Cortex of kidney (tissue), 1 donor: ENCODE measurements at places on chromosomes 6 and 20.

DNA sequence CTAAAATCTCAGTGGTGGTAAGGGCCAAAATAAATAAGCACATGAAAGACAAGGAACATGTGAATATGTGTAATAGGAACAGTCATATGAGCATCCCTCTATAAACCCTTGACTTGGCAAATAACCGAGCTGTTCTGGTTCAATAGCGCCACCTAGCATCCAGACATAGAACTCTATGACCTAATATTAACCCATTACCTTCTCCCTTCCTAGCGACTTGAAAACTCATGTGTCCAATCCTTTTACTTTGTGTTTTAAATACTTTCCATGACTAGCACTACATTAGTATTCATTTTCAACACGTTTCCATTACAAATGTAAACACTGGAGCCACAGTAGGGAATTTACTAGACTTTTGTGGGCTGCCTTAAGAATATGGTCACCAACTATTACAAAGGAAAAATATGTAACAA lies 279.7 kb downstream of the UST start:
- no peak for DNase-seq

DNA sequence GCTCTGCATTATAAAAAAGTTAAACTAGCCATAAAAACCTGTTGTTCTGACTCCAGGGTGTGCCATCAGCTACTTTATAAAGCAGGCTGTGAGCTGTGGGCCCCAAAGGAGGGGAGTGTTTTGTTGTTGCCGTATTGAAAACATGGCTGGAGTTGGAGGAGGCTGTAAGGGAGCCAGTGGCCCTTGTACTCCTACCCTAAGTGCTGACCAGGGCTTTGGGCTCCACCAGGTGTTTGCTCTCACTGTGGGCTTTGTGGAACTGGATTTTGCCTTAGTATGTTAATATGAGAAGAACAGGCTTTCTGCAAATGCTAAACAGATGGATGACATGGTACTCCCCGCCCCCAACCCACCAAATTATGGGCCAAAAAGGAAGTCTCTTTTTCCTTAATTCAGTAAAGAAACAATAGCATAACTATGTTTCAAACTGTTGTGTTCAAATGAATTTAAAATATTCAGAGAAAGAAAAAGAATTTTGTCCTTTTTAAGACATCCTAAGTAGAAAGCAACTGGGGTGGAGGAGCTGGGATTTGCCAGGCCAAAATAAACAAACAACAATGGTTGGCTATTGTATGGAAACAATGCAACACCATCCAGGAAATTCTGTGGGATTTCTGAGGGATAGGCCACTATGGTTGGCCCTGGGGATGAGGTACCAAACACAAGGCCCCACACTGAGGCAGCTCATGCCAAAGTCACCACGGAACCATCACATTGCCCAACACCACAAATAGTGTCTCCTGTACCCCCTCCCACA lies 63.3 kb downstream of the PLCG1 start:
- no peak for DNase-seq

DNA sequence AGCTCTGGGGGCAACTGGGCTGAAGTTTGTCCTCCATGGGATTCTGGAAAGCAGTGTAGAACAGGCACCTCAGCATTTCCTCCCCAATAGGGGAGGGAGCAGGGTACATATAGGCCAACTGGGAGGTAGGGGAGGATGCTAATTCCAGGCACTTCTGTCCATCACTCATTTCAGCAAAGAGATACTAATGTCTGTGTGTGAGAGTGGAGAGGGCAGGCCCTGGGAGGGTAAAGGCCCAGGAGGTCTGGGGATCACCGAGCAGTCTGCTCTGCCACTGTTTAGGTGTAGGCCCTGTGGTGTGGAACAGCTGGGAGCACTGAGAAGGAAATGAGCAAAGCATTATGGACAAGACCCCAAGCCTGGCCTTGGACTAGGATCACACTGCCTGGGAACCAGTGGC lies 158.7 kb downstream of the SLC24A3 start:
- DNase-seq, result no peak

GRCh38 chr6:162154001-162154400 lies 573.6 kb downstream of the PRKN start:
- DNase-seq, result no peak

DNA sequence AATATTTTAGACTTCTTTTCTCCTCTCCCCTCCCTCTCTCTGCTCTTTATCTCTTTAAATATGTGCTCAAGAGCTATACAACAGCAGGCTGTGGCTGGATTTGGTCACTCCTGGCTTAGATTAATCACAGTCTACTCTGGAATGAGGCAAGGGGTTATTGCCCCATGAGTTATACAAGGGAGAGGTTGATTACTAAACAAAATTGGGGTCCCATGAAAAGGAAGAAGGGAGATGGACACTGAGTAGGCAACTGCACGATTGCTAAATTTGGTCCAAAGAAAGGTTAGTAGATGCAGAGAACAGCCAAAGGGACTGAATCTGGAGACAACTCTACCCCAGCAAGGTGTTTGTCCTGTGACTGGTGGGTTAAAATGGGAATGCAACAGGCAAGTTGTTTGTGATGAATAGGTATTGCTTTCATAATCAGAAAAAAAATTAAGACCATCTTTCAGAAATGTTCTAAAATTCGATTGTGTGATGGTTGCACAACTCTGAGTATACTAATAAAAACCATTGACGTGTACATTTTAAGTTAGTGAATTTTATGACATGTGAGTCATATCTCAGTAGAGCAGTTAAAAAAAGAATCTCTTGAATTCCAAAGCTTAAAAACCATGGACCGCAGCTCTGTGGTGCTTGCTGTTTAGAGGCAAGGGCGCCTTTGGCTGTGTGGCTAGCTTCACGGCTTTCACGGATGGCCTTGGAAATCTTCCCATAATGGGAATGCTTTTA lies 57.1 kb downstream of the KIZ start:
- DNase-seq, result no peak

- DNase-seq, result no peak
Observed at GRCh38 chr6:159646733-159647132, 46.3 kb downstream of the SOD2 start.

GRCh38 chr6:111842891-111843290 lies 30.4 kb downstream of the FYN start:
- no peak for DNase-seq

DNA sequence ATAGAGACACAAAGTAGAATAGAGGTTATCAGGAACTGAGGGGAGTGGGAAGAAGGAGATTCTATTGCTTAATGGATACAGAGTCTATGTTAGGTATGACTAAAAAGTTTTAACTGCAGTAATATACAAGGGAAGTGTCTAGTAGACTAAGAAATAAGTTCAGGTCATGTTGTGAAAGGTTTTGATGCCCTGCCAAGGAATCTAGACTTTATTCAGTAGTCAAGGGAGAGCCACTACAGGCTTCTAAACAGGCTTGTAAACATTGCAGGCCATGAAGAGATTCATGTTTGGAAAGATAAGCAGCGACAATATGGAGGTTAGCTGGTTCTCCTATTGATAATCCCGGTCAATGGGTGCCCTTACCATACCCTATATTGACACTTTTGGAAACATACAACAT lies 352.8 kb upstream of the SOX4 start:
- DNase-seq, result no peak

DNA sequence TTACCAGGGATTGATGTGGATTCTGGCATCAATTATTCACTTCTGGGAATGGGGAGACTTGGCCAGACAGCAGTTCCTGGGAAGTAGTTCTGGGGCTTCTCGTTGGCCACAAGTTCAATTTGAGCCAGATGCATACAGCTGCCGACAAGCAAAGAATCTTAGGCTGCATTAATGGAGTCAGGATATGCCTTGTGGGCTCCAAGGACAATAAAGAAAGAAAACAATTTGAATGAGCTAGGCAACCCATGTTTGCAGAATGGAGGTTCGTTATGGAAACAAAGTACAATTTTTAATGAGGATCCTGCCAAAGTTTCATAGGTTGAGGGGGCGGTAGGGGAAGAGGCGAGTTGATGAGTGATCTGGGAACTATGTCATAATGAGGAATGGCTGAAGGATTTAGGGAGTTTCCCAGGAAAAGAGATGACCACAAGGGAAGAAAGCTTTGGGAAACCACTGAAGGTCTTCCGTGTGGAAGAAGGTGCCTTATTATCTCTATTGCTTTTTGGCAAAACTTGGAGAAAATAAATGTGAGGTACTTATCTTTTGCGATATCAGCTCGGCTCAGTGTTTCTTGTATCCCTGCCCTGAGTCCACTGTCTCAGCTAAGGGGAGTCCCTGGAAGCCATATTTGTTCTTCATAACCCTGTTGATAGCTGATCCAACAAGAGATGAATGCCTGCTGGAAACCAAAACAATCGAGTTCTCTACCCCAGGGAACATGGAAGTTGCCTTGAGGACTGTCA lies 181.0 kb upstream of the ZNF217 start:
- no peak for DNase-seq

GRCh38 chr20:12276011-12276673 lies 358.4 kb downstream of the BTBD3 start:
- DNase-seq, result no peak

GRCh38 chr20:29878281-29878741 lies 1379.2 kb upstream of the DEFB115 start:
- no peak for DNase-seq

DNA sequence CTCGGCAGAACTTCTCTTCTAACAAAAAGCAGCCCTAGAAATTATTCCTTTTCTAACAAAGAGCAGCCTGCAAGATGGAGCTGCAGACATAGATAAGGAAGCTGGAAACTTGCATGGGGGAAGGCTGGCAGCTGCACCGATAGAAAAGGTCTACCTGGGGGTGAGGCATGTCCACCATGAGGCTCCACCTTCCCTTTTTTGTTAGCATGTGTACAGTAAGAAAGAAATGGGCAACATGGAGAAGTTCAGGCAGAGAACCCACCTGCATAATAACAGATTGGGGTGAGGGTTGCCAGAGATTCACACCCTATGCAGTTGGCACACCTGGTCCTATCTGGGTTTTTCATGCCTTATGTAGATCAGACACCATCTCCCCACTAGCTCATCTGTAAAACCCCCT lies 25.4 kb downstream of the ZNF311 start:
- DNase-seq, result no peak

GRCh38 chr6:151096691-151097606 lies 142.8 kb upstream of the AKAP12 start:
- DNase-seq, result no peak

GRCh38 chr6:79042799-79043126 lies 35.3 kb downstream of the PHIP start:
- no peak for DNase-seq

GRCh38 chr20:35087791-35088190 lies 4.8 kb downstream of the TRPC4AP start:
- no peak for DNase-seq

- DNase-seq, result no peak
Observed at GRCh38 chr20:5116875-5117274, 2.9 kb downstream of the PCNA start.

- no peak for DNase-seq
Observed at GRCh38 chr6:81531869-81532561, 220.5 kb downstream of the TENT5A start.

GRCh38 chr6:169720207-169720855 lies 4.0 kb downstream of the PHF10 start:
- no peak for DNase-seq

GRCh38 chr20:43442282-43442880 lies 15.3 kb upstream of the SRSF6 start:
- no peak for DNase-seq

DNA sequence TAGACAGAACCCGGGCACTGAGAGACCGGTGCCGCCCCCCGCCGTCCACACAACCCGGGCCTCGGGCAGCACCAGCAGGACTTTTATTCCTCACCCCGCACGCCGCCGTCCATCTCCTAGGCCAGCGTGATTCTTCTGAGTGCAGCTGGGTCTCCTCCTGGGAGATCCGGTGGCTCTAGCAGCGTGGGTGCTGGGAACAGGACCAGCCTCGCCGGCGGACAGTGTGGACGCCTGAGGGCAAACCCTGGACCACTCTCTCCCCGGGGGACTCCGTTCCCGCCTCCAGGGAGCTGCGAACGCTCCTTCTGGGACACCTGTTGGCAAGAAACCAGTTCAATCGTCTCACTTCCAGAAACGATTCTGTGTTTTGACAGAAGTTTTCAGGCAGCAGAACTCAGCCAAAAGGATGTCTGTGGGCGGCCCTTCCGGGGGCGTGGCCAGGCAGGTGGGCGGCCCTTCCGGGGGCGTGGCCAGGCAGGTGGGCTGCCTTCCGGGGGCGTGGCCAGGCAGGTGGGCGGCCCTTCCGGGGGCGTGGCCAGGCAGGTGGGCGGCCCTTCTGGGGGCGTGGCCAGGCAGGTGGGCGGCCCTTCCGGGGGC lies 130.7 kb downstream of the DLL1 start:
- DNase-seq, result no peak

- no peak for DNase-seq
Observed at GRCh38 chr6:28606424-28607391, 81.0 kb downstream of the GPX5 start.

DNA sequence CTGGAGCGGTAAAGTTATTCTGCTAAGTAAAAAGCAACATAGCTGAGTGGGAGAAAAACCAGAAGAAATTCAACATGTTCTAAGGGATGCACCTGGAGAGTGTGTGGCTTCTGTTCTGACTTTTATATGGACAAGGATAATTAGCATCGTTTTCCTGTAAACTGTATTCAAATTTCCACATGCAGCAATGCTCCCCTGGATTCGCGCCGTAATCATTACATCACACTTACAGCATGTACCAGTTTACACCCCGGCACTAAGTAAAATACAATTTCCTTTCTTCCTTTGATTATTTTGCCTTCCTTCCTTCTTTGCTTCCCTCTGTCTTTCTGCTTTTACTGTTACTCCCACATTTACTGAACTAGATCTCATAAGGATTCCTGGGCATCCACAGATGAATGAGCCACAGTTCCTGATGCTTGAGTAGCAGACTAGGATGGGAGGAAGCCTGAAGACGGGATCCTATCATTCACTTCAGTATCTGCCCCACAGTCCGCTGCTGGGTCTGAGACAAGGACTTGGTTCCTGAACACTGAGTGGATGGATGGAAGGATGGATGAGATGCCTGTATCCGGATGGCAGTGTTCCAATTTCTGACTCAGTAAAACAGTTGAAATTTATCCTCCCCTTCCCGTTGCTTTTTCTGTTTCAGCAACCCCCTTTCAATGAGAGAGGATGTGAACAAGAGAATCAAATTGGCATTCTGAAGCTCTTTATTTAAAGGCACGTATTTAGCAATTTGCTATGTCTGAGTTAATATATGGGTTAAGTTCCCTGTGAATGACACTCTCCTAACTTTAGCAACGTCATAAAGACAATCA lies 174.6 kb downstream of the GJA10 start:
- DNase-seq, result no peak

GRCh38 chr6:45667300-45667699 lies 289.6 kb upstream of the SUPT3H start:
- no peak for DNase-seq

DNA sequence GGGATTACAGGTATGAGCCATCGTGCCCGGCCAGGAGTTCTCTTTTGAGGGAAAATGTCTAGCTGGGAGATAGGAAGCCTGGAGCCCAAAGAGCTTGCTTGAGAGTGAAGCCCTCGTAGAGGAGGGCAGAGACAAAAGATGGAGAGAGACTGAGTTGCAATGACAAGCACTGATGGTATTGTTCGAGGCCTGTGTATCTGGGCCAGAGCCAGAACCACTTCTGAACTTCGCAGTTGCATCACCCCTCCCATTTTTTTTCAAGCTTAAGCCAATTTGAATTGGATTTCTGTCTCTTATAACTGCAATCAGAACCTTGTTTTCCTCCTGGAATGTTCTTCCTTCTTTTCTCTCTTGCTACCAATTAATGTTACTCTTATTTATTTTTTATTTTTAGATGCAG lies 83.1 kb downstream of the KCNB1 start:
- DNase-seq, result no peak

GRCh38 chr6:120875900-120876299 lies 458.4 kb downstream of the TBC1D32 start:
- no peak for DNase-seq
